ENCODE measurements at places on chromosomes 1 and 21.

GRCh38 chr1:213598263-213598662, 389.5 kb upstream of the PROX1 start:
- DNase-seq, result no peak

- no peak for DNase-seq
Measured at GRCh38 chr1:221002601-221003000, 123.4 kb downstream of the HLX start.

- no peak for DNase-seq
Measured at GRCh38 chr1:212944229-212944901, 6.0 kb upstream of the VASH2 start.

- no peak for DNase-seq
Measured at GRCh38 chr1:32372149-32372756, 9.9 kb downstream of the TSSK3 start.

DNA sequence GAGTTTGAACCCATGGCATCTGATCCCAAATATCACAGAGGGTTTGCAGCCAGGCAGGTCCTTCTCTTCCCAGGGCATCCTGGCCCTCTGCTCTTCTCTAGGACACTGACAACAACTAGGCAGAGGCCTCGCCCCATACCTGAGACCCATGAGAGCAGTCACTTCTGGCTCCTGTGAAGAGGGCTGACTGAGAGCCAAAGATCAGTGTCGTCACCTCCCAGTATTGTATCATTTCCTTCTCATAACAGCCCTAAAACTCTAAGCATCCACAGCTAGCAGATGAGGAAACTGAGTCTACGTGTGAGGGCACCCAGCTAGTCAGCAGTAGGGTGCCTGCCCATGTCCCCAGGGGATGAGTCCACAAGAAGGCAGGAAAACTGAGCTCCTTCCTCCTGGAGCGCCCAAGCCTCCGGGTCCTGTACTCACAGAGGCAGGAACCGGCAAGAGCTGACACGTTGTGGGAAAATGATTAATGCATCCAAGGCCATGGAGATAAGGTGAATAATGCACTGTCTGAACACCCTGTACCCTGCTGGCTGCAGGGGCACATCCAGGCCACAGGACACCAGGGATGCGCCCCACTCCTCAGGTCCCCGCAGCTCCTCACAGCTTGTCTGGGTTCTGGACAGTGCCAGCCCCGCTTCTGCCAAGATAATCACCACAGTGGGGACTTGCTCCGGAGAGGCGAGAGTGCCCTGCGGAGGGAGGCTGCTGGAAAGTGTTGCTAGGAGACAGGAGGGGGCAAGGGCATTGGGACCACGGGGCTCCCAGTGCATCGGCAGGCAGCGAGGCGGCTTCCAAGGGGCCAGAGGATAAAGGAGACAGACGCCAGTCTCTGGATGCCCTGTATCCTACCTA, 340.0 kb downstream of the NPHP4 start:
- no peak for DNase-seq

DNA sequence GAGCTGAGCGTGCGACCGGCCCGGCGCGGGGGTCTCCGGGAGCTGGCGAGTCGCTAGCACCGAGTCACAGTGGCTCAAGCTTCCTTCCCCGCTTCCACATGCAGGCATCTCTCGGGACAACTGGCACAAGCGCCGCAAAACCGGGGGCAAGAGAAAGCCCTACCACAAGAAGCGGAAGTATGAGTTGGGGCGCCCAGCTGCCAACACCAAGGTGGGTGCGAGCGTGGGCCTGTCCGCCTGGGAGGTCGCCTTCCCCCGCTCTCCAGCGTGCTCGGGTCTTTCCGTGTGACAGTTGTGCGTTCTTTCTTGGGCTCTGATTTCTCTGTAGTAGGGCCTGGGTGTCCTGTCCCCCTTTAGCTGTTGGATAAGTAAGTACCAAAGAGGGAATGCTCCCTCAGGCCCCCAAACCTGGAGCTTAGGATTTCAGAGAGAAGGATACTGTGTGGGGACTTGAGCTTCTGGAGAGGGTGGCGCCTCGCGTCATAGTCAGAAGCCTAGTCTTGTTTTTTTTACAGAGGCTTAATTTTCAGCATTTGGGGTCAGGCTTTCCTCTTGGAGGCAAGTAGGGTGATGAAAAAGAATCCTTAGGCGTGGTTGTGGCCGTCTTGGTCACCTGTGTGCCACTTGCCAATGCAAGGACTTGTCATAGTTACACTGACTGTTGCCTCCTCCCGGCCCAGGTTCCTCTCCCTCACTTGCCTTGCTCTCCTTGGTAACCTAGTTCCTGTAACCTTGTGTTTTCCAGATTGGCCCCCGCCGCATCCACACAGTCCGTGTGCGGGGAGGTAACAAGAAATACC, 790 bp downstream of the RPS8 start:
- DNase-seq, result no peak

GRCh38 chr1:110239441-110240430, 29.6 kb downstream of the KCNC4 start:
- no peak for DNase-seq

- no peak for DNase-seq
Measured at GRCh38 chr1:229480495-229480894, 27.6 kb downstream of the NUP133 start.

DNA sequence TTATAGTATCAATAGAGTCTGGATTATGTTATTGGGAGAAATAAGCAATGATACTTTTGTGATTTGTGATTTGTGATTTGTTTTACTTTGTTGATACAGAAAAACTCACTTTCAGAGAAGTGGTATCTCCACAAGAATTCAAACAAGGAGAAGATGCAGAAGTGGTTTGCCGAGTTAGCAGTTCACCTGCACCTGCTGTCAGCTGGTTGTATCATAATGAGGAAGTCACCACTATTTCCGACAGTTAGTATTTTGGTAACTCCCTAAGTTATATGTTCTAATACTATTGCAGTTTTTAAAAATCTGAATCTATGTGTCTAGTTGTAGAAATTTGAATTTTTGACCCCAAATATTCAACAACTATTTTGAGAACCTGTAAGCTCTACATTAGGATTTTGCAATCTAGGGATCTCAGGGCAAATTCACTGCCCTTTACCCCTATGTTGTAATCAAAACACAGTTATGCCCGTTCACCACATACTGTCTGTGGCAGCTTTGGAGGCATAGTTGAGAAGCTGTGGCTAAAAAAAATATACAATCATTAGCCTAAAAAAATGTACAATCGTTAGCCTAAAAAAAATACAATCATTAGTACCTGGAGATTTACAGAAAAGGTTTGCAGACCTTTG, 288.1 kb downstream of the NCAM2 start:
- no peak for DNase-seq

DNA sequence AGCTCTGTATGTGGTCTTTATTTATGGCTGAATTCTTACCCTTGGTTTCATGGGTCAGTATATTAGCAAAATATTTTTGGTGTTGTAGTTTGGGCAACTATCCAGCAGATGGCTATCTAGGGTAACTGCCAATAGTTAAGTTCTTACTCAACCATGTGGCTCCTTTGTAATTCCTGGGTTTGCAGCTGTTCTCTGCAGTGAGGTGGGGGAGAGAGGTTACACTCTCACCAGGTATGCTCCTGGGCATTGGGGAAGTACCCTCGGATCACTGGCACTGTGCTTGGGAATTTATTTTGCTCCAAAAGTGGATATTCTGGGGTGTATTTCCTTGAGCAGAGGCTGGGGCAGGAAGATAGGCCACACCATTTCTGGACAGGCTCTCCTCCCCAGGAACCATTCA, 436.7 kb upstream of the TMPRSS15 start:
- no peak for DNase-seq

GRCh38 chr1:228341450-228341813, 65.2 kb downstream of the TRIM11 start:
- no peak for DNase-seq

DNA sequence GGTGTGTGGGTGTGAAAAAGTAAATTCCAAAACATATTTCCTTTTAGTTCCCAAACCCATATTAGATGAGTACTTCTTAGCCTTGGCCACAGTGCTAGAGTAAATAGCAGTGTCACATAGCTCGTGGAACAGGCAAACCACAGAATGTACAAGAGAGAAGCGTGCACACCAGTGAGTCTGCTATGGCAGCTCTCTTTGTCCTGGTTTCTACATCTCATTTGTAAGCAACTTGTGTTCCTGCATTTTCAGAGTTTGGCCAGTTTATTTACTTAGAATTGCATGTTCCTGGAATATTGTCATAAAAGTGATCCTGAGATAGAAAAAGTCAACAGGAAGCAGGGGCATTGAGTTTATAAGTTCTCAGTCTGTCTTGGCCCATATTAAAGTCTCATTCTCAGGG, 142.1 kb downstream of the DHRS3 start:
- no peak for DNase-seq

DNA sequence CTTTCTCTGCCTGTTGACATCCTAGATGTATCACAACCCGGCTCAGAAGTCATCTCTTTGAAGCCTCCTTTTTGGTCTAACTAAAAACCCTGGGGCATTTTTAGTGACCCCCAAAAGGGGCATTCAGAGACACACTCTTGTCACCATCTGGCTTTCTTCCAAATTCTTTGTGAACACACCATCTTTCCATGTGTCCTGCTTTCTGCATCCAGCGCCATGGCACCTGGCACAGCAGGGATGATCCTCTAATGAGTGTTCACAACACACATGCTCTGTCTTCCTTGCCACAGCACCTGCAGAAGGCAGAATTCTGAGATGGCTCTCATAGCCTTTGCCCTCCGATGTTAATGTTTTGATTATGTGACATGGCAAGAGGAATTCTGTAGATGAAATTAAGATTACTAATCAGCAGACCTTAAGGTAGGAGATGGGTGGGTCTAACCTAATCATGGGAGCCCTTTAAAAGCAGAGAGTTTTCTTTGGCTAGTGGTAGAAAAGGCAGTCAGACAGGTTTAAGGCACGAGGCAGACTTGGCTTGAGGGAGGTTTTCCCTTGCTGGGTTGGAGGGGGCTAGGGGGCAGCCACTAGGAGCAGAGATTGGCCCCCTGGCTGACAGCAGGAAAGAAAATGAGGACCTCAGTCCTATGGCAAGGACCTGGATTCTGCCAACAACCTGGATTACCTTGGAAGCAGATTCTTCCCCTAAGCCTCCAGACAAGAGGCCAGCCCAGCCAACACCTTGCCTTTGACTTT, 4.9 kb upstream of the TMEM61 start:
- no peak for DNase-seq

DNA sequence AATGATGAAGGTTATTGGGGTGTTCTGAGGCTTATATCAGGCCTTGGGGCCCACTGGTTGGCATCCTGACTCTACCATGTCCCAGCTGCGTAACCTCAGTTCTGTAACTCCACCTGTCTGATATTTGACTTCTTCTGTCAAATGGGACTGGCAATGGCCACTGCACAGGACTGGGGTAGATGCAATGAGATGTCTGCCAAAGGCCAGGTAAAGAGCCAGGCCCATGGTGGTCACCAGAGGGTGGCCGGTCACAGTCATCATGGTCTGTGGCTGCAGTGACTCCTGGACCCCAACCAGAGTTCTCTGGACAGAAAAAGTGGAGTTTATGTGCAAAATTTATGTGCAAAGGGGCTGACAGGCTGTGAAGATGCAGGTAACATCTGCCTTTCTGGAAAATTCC, 173.3 kb downstream of the PTPRU start:
- no peak for DNase-seq

DNA sequence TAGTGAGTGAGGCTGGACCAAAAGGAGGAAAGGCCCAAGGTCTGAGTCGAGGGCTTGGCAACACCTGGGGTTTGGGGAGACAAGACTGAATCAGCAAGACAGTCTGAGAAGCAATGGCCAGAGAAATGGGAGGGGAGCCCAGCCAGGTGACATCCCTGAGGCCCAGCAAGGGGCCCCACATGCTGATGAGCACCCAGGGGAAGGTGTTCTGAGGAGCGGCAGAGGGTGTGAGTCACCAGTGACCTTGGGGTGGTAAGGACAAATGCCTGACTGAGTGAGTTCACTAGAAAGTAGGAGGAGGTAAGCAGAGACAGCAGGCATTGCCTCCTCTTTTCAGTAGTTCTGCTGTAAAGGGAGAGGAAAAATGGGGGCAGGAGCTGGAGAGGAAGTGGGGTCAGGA, 192.4 kb upstream of the GALNT2 start:
- no peak for DNase-seq

- no peak for DNase-seq
Measured at GRCh38 chr1:47403321-47403910, 12.7 kb upstream of the FOXE3 start.

DNA sequence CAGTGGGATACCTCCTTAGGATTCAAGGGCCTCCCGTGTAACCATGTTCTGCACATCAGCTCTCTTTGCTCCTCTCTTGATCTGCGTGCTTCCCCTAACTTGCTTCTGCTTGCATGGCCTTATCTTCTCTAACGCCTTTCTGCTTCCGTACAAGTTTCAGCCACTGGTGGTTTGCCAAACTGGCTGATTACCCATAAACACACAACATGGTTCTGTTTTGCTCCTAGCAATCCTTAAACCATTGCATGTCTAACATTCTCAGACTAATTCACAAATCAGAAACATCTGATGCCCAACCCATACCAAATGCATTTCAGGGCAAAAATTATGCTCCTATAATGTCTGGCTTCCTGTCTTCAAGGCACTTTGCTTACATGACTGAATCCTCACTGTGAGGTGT, 166.4 kb downstream of the PBX1 start:
- DNase-seq, result peak; percentile 93

GRCh38 chr1:201376464-201377374, 761 bp downstream of the TNNT2 start:
- DNase-seq, result no peak

- DNase-seq, result no peak
Measured at GRCh38 chr1:203428981-203429599, 46.5 kb upstream of the PRELP start.

GRCh38 chr1:3454811-3455618, 550 bp downstream of the ARHGEF16 start:
- DNase-seq, result no peak

DNA sequence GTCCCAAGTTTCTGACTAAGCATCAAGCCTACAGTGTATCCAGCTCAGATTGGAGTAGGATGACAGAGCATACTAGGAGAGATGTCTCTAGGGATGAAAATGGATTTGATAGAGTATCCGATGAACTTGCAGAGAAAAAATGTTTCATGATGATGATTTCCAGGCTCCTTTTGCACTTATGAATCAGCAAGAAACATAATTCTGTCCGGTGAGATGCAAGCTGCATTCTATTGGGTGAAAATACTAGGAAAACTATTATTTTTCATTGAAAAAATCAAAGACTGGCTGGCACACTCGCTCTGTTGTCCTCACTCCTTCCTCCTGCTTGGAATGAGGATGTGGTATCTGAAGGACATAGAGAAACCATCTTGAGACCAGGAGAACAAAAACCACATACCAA, 35.4 kb upstream of the RAB3GAP2 start:
- no peak for DNase-seq

GRCh38 chr1:19800076-19800804, 524 bp upstream of the TMCO4 start:
- DNase-seq, result peak; percentile 62

GRCh38 chr1:7344299-7344698, 426.8 kb upstream of the VAMP3 start:
- DNase-seq, result no peak

DNA sequence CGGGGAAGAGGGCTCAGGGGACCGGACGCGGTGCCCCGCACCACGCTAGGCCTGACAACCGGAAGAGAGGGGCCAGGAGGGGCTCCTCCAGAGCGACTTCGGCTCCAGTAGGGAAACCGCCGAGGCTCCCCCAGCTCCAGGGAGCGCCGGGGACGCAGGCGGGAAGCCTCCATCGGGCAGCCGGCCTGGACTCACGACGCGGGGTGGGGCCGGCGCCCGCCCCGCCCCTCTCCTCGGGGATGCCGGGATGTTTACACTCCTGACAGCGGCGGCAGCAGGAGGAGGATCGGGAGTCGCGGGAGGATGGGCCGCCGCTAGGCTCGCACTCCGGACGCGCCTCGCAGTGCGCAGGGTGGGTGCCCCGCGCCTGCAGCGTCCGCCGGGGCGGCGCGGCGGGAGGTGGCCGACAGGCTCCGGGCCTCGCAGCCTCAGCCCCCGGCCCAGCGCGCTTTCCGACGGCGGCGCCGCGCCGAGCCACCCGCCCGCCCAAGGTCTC, at the start of gene NEK7:
Gene NEK7, plus strand, starts transcription at position 254 of the 496 bp plus-strand sequence. CDS start 75,583 bp downstream, outside the sequence.
- peak; percentile 62 for DNase-seq

All from AG09319 (cell line).